MG63 (cell line): ENCODE measurements at places on chromosomes 4 and X.

DNA sequence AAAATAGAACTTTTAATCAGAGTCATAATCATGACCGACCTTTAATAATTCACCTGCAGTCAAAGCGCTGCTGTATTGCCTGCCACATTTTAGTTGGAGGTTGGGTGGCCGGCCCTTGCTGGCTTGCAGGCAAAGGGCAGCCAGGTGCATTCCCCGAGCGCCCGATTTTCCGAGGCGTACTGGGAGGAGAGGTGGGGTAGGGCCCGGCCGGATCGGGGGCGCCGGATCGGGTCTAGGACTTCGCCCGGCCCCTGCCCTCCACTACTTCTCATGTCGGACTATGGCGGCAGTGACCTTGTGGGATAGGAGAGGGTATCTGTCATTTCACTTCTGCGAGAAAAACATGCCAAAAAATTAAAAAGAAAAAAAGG, 2.5 kb upstream of the RS1 start:
- peak; percentile 6 for DNase-seq

GRCh38 chrX:153708415-153708814, 15.8 kb downstream of the BCAP31 start:
- peak; percentile 65 for DNase-seq

DNA sequence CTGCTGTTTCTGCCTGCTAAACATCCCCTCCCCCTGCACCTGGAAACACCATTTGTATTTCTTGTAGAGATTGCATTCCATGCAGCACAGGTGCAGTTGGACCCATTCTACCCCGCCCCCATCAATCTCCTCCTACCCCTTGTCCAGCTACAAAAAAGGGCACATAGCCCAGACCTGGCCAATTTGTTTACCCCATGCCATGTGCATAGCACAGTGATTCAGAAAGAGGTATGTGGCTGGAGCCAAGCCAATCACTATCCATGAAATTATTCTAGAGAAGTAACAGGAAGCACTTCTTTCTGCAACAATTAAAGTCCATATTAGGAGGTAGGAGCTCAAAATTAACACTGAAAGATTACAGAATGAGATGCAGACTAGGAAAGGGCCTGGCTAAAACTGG, 20.2 kb upstream of the TMEM184C start:
- peak; percentile 80 for DNase-seq

GRCh38 chr4:10078481-10079233, 37.9 kb downstream of the WDR1 start:
- no peak for DNase-seq

GRCh38 chrX:47612418-47612817, 7.2 kb downstream of the SYN1 start:
- no peak for DNase-seq

- no peak for DNase-seq
Observed at GRCh38 chr4:58961925-58962324, 1851.7 kb upstream of the IGFBP7 start.

DNA sequence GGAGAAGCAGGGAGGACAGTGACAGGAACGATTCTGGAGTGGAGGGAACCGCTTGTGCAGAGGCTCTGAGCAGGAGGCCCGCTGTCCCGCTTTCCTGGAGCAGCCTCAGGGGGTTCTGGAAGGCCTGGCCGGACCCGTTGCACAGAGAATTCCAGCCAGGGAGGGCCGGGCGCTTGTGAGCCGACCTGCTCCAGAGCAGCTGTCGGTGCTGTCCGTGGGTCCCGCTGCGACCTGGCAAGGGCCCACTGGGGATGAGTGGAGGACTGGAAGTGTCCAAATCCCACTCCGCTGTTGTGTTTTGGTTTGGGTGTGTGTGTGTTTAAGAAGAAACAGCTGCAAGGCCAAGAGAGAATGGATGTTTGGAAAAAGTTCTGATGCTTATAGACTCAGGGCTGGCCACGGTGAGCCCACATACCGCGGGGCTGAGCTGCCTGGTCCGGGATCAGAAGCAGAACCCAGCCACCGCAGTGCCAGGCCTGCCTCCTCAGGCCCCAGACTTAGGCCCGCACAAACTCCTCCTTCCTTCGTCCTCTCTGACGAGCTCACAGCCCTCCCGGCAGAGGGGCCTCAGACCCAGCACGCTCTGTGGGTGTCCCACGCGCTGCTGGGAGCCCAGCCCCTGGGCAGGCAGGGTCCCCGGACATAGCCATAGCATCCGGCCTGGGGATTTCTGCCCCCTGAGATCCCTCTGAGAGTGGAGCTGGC, 73.9 kb downstream of the HTRA3 start:
- no peak for DNase-seq

- DNase-seq, result no peak
Observed at GRCh38 chr4:2923141-2923551, 40.1 kb downstream of the NOP14 start.

- no peak for DNase-seq
Observed at GRCh38 chr4:25749150-25749794, 93.6 kb downstream of the SLC34A2 start.

DNA sequence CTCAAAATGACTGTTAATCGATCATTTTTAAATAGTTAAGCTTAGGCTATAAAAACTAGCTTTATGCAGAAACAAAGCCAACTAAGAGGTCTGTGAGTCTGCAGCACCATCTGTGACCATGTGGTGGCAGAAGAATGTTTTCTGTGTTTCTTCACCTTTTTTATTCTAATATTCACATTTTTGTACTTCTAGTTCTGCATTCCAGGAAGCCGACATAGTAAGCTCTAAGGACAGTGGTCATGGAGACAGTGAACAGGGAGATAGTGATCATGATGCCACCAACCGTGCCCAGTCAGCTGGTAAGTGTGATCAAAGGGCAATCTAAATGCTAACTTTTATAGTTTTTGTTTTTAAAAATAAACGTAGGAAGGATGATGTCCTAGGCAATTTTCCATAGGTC, 5.6 kb downstream of the PCDH10 start:
- no peak for DNase-seq

DNA sequence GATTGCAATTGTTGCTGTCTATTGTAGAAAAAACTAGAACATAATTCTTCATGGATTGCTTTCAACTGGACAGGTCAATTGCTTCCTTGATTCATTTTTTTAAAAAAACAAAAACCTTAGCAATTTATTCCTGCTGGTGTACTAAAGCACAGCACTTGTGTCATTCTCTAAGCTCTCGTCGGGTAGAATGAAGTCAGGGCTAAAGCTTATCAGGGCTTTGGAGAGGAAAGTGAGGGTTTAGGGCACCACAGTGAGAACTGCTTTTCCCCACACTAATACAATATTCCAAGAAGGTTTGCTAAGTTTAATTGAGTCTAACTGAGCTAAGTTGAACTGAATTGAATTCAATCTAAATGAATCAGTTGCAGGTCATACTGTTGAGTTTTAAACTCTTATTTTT, 76.4 kb upstream of the TLR3 start:
- no peak for DNase-seq

DNA sequence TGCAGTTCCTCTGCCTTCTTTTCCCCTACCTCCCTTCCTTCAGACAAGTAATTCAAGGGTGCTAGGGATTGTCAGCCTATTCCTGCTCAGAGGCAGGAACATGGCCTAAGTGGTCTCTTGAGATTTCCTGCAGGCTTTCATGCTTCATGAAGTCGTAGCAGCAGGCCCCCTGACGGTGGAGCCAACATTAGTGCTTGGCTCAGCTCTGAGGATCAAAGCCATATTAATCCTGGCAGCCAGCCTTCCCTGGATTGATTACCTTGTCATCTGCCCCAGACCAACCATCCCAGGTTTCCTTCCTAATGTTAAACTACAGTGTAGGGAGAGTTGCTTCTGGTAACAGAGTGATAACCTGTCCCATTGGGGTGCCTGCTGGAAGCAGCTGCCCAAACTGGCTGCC, 84.1 kb downstream of the SLC16A2 start:
- DNase-seq, result no peak

DNA sequence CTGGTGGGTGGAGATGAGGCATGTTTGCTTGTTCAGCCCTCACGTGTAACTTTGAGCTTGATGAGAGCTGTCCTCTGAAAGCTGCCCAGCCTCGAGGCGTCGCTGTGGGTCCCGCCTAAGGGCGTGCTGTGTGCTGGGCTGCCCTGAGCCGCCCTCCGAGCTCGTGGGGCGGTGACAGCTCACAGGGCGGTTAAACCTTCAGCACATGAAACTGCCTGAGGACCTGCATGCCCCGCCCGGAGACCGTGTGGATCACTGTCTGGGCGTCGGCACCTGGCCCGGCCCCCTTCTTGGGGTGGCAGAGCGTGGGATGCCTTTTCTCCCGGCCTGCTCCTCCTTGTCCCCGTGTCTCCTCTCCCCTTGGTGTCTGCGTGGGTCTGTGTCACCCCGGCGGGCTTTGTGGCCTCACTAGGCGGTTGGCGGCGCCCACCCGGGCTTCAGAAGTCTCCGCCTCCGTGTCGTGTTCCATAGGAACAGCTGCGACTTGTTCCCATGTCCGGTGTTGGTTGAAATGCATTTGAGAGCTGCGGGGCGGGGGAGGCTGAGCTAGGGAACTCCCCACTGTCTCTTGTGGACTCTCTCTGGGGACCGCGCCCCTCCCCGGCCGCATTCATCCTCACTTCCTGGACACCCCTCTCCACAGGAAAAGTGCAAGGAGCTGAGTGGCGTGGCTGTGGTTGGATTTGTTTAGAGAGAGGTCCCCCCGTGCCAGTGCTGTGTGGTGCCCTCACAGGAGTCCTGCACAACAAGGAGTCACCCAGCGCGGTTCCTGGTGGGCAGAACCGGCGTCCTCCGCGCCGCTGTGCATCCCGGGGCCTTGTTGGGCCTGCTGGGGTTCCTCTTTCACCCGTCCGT, 6.8 kb downstream of the AKAP17A start:
- DNase-seq, result no peak

DNA sequence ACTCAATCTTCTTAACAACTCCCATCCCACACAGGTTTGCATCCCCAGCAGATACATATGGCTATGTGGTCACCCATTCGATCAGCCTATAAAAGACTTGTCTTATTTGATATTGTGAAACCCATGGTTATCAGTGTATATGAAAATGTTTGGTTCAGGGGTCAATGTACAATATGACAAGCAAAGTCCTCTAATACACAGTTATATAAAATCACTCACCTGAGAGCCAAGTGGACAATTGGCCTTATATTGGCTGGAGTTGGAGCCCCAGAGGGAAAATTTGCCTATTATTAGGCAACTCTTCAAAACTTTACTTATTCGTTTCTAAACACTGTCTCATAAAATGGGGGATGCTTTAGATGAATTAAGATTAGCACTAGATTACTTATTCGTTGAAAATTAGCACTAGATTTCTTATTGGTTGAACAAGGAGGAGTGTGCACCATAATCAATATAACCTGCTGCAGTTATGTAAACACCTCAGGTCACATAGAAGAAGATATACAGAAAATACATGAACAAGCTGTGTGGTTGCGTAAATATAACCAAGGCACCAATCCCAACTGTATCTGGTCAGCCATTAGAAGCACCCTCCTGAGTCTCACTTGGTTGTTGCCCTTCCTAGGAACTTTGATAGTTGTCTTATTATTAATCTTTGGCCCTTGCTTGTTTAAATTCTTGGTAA, 10.7 kb upstream of the ADH4 start:
- no peak for DNase-seq

DNA sequence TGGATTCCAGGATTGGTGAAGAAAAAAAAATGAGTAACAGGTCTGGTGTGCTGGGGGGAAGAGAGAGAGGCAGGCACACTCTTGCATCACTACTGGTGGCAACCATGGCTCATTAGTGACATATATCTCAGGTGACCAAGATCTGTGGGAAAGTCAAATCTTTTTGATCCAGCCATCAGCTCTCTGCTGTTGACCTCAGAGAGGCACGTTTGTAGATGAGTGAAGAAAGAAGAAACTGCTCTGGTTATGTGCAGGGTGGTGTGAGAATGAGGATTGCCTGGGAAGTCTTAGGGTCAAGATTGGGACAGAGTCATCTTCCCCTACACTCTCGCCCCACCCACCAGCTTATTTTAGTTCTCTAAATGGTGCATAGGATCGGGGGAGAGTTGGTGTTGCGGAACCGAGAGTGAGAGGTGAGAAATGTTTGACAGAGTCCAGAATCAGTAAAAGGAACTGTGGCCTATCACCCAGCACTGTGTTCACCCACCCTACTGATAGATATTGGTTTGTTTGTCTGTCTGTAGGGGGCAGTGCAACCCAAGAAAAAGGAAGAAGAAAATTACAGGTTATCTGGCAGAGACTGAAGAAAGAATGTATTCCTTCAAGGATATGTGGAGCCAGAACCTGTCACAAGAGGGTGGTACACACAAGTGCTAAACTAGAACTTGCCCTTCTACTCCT, 21.9 kb downstream of the ARMCX6 start:
- DNase-seq, result no peak

DNA sequence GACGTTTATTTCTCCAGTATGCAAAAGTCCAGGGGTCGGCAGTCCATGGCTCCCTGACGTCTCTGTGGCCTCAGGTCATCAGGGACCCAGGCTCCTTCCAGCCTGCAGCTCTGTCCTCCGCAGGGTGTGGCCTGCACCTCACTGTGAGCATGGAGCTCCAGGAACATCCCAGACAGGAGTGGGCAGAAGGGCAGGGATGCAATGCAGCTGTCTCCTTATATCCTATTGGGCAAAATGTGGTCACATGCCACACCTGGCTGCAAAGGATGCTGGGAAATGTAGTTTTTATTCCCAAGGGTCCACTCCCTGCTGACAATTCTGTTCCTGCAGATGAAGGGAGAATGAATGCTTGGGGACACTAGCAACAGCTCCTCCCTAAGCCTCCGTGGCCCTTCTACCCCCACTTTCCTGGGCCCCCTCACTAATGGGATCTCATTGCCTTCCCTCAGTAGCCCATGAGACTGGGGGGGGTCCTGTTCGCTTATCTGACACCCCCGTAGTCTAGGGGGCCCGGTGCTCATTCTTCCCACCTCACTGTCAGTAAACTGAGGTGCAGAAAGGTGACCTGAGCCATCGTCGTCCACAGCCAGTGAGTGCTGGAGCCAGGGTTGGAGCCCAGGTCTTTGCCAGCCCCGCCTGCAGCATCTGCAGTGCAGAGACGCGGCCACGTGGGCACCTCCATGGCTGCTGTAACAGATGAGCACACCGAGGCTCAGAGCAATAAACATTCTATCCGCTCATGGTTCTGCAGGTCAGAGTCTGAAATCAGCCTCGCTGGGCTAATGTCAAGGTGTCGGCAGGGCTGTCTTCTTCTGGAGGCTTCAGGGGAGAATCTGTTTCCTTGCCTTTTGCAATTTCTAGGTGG, 5.9 kb upstream of the GRPEL1 start:
- peak; percentile 25 for DNase-seq

DNA sequence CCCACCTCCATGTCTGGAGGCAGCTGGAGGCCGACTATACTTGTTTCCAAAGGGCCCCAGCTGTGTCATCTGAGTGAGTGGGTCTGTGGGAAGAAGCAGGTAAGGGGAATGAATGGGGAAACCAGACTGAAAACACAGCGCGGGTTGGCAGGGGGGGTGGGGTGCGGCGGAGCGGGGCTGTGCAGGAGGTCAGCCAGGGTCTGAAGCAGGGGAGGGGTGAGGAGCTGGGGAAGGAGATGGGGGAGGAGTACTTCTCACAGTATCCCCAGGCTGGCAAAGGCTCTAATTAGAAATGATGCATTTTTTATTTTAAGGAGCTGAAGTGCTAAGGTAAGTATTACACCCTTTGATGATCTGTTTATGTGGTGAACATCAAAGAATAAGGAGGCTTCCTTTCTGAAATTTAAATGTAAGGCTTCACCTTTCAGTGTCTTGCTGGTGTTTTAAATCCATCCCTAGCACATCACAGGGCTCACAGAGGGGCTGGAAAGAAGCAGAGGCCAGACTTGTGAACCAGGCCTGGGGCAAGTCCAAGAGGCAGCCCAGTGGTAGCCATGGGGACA, 37.5 kb downstream of the SMIM20 start:
- DNase-seq, result no peak

GRCh38 chrX:154712781-154713740, 37.8 kb downstream of the GAB3 start:
- DNase-seq, result peak; percentile 81
